ENCODE measurements at places on chromosomes 16 and 17.

- DNase-seq, result no peak
Observed at GRCh38 chr17:41511716-41512115, 6.3 kb upstream of the KRT13 start.

- peak; percentile 64 for DNase-seq
Observed at GRCh38 chr16:89801800-89802199, 14.6 kb downstream of the FANCA start.

- no peak for DNase-seq
Observed at GRCh38 chr16:86479419-86479818, 30.9 kb upstream of the FOXF1 start.

GRCh38 chr16:29312835-29313558 lies 93.5 kb downstream of the NPIPB11 start:
- DNase-seq, result no peak

DNA sequence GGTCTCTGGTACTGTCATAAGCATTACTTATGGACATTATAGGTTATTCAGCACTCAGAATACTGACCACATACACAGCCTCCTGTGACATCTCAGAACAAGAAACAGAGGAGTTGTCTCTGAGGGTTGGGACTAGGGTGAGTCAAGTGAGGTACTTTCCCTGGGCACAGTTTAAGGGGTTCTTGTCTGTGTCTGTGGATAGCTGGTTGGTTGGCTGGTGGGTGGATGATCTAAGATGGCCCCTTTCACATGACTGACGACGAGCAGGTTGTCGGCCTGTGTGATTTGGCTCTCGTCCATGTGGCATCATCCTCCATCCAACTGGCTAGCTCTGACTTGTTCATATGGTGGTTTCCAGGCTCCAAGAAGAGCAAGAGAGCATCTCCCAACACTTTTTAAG lies 163.9 kb downstream of the PRKCB start:
- no peak for DNase-seq

DNA sequence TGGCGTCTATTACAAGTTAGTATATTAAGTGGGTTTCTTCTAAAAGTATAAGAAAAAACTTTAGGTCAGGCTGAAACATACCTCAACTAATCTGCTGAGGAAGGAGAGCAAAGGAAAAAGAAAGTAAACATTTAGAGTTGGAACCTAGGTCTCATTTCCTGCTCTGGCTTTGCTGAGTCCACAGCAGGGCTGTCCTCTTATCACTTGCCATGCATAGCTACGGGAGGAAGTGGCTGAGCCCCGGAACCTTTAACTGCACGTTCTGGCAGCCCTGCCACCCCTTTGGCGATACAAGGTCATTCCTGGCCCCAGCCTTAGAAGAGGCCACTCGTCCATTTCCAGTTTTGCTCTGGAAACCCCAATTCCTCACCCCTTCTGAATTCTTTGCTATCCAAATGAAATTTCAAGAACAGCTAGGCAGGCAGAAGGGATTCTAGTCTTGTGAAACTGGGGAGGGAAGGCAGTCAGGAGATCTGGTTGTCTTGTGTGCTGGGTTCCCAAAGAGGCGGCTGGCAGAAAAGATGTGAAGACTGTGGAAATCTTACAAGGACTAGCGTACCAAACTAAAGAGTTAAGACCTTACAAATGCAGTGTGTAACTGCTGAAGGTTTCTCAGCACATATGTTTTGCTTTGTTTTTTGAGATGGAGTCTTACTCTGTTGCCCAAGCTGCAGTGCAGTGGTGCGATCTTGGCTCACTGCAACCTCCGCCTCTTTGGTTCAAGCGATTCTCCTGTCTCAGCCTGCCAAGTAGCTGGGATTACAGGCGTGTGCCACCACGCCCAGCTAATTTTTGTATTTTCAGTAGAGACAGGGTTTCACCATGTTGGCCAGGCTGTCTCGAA lies 19.1 kb downstream of the WIPI1 start:
- DNase-seq, result peak; percentile 45

DNA sequence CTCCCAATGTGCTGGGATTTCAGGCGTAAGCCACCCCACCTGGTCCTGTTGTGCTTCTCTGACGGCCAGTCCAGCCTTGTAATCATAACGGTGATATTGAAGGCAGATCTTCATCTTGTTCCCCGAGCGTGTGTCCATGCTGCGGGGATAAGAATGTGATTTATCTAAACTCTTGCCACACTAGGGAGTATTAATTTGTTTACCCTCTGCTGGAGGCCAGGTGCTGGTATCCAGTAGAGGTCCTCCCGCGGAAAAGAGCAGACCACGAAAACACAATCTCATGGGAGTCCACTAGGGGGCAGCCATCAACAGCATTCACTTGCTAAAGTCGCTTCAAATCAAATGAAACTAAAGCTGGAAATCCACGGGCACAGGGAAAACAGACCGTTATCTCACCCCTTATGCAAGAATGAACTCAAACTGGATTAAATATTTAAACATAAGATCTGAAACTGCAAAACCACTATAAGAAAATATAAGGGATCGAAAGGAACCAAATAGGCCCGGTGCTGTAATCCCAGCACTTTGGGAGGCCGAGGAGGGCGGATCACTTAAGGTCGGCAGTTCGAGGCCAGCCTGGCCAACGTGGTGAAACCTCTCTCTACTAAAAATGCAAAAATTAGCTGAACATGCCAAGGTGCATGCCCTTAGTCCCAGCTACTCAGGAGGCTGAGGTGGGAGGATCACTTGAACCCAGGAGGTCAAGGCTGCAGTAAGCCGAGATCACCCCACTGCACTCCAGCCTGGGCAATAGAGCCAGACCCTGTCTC lies 22.3 kb upstream of the RBBP6 start:
- DNase-seq, result peak; percentile 93

DNA sequence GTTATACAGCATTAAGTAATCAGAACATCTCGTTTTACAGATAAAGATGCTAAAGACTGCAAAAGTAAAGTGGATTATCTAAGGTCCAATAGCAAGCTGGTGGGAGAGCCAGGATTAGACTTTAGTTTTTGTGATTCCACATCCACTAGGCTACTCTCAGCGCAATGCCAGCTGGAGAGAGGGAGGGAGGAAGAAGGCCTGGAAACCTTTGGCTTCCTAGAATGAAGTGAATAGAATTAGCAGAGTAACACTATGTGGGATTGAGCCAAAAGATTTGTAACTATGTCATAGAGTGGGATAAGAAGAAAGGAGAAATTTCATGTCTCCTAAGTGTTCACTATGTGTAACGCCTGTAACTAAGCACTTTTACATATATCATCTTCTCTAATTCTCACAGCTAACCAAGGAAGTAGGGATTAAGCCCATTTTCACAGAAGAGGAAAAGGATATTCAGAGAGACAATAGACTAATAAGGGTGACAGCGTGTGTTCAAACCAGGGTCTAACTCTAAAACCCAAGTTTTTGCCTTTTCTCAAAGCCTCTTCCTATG lies 25.4 kb upstream of the NSRP1 start:
- DNase-seq, result peak; percentile 31

GRCh38 chr16:1171854-1172428 lies 19.0 kb downstream of the CACNA1H start:
- no peak for DNase-seq

DNA sequence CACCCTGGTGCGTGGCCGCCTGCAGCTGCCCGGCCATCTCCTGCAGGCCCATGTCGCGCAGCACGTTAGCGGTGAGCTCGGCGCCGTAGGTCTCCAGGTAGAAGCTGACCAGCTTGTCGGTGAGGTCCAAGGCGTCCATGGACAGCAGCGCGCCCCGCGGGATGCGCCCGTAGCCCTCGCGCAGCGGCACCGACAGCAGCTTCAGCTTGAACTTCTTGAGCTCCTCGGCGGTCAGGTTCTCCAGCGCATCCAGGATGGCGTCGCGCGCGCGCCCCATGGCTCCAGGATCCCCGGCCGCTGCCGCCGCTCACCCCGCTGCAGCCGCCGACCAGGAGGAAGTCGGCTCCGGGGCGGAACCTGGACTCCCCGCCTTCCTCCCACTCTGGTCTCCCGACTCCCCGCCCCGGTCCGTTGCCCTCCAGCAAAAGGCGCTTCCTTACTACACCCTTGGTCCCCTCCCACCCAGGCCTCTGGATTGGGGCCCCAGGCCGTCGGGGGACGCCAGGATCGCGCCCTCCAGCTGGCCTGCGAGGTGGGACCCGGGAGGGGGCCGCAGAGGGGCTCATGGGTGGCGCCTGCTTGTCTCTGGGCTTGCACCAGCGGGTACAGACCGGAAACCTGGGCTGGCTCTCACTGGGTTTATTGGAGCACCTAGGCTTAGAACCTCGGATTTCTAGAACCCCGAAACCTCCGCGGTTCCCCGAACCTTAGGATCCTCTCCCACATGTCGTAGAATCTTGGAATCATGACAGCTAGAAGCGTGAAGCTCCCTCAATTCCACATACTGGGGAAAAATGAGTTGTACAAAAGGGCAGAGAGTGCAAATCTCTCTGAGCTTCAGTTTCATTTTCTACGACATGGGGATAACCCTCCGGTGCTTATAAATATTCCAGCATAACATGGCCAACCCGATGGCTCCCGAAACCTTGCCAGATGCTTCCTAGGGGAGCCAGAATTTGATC lies at the start of gene PYCARD:
TSS of gene PYCARD (minus strand) at position 347 of the 962 bp plus-strand sequence. CDS start at position 277, 70 bp downstream.
- DNase-seq, result peak; percentile 31

DNA sequence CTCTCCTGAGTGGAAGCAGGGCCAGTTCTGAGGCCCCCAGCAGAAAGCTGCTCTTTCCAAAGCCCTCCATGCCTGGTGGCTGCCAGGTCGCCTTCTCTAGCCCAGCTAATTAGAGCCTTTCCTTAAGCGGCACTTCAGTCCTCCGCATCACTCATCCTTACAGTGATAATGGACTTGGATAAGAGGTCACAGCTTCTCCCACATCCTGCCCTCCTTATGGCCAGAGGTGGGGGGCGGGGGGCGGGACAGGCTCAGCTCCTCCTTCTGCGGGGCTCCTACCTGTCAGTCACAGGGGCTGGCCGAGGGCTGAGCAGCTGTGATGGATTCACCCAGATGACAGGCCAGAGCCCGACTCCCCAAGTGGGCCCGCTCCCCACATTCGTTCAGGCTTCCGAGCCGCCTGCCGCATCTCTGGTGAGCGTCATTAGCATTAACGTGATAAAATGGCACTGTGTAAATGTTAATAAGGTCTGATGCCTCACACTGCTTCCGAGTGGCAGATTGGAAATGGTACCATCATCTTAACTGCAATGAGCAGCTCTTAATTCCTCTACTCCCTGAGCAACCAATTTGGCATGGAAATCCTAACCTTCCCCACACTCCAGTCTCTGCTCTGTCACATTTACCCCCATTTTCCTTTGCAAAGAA lies 41.3 kb downstream of the GRIN2C start:
- DNase-seq, result no peak

DNA sequence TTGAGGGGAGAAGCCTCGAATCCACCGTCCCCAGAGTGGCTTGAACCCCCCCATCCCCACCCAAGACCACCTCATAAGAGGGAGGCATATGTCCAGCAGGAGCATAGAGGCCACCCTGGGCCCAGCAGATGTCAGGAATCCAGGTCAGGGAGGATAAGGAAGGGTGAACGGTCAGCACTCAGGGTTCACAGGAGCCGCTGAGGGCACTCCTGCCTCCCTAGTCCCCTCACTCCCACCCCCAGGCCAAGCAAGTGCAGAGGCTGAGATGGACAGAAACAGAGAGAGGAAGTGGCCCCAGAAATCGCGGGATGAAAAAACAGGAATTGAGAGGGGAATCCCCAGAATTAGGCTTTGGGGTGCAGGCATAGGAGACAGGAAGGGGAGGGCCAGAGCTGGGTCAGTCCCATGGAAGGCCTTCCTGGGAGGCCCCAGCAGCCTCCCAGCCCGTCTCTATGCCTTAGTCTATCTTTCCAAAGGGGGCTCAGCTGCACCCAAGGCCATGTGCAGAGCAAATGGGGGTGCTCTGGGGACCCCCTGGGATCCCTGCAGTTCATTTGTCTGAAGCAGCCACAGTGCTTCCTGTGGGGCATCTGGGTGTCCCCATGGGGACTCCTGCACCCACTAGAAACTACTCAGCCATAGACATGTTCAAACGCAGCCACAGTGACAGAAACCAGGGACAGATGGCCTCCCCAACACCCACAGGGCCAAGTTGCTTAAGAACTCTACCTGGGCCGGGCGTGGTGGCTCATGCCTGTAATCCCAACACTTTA lies 1.7 kb downstream of the CMTM3 start:
- DNase-seq, result no peak

DNA sequence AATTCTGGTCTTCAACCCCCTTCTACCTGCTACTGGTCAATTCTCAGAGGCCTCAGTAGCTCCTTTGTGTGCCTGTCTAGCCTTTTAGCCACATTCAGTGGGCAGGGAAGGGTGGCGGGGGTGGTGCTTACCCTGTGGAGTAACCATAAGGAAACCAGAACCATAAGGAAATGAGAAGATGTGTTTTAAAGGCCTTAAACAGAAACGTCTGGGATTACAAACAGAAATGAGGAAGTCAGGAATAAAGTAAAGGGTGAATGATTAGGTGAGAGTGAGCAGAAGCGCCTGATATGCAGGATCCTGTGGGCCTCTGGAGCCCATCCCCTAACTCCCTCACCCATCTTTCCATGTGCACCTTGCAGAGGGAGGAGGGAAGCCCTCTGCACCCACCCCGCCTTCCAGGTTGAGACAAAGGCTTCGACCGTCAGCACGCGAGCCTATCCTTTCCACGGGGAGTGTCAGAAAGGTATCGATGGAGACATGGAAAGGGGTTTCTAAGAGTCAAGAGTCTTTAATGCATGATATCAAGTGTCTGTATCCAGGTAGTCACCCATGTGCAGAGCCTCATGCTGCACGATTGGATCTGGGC lies 20.4 kb downstream of the KIAA0513 start:
- DNase-seq, result no peak

GRCh38 chr16:30430428-30430970 lies 669 bp upstream of the DCTPP1 start:
- no peak for DNase-seq

GRCh38 chr17:72976971-72977770 lies 115.3 kb downstream of the SLC39A11 start:
- DNase-seq, result peak; percentile 94

DNA sequence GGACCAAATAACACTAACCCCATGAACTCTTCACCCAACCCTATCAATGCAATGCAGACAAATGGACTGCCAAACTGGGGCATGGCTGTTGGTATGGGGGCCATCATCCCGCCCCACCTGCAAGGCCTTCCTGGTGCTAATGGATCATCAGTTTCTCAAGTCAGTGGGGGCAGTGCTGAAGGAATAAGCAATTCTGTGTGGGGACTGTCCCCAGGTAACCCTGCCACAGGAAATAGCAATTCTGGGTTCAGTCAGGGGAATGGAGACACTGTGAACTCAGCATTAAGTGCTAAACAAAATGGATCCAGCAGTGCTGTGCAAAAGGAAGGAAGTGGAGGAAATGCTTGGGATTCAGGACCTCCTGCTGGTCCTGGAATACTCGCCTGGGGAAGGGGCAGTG lies 78.9 kb downstream of the TMC6 start:
- DNase-seq, result no peak

- DNase-seq, result no peak
Observed at GRCh38 chr17:55811536-55811935, 60.7 kb downstream of the PCTP start.

DNA sequence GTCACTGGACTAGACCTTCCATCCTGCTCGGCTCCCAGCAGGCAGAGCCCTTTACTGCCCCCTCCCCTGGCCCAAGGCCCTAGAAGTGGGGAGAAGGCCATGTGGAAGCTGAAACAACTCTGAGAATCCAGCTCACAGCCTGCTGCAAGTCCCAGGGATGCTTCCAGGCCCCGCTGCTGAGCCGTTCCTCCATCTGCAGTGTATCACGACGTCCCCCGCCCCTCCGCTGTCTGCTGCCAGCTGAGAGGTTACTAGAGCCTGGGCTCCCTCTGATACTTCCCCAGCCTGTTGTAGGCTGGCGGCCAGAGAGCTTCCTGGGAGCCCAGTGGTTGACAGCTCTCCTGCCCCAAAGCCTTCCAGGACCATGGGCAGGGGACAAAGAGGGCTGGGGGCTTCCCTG lies 118.2 kb downstream of the MGAT5B start:
- DNase-seq, result no peak

- peak; percentile 77 for DNase-seq
Observed at GRCh38 chr16:20774703-20775362, 11.0 kb downstream of the ACSM3 start.
